ENCODE measurements at places on chromosomes 6 and 20.

DNA sequence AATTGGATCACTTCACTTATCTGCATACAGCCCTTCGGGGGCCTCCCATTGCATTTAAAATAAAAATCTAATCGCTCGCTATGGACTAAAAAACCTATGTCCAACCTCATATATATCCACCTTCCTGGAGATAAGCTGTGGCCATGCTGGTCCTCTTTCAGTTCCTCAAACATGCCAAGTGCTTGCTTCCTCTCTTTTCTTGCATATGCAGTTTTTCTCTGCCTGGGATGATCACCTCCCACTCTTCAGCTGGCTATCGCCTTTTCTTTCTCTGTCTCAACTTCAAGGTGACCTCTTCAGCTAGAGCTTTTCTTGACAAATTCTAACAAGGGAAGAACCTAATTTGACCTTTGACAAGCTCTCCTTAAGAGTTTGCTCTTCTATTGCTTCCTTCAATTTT is 5.6 kb upstream of the TFB1M start:
- no peak overlapping the region for H3K4me3 ChIP-seq
- no peaks in the 10 kb centered on the region for H3K4me1 ChIP-seq
- no peaks in the 10 kb centered on the region for H3K36me3 ChIP-seq

DNA sequence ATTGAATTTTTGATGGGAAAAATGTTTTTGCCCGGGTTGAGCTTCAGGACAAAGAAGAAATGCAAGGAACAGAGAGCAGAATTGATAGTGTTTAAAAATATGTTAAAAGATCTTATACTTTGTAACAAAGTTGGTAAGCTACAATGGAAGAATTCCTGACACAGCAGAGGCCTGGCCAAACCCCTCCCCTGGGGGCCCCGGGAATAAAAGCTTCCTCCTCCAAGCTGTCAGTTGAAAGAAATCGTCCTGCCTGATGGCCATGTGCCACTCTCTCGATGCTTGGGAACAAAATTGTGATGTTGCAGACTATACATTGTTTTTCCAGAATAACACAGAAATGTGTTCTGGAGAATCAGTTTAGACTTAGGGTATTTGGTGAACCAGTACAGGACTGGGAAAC is 14.2 kb upstream of the TOX2 start:
- H3K4me3 ChIP-seq, result no peak overlapping the region
- H3K27me3 ChIP-seq, result no peaks in the 10 kb centered on the region
- no peaks in the 10 kb centered on the region for H3K4me1 ChIP-seq
- H3K27ac ChIP-seq, result no peak overlapping the region

DNA sequence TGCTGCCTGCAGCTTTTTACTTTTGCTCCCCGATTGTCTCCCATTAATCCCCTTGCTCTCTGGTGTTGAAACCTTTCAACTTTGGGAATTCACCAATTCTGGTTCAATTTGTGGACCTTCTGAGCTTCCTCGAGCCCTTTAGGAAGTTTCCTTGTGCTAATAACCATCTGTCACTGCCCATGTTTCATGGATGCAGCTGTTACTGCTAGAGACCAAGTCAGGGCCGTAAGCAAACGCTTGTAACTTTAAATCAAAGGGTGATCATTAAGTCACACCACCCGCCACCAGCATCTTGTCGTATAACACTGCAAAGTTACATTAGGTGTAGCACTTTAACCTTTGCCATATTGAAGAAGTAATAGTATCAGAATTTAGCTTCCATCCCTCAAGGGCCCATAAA is 268.3 kb upstream of the SASH1 start:
- H3K27me3 ChIP-seq, result no peaks in the 10 kb centered on the region
- H3K4me3 ChIP-seq, result no peak overlapping the region
- H3K27ac ChIP-seq, result no peak overlapping the region
- H3K4me1 ChIP-seq, result no peaks in the 10 kb centered on the region
- H3K36me3 ChIP-seq, result no peaks in the 10 kb centered on the region
- DNase-seq, result no peak

DNA sequence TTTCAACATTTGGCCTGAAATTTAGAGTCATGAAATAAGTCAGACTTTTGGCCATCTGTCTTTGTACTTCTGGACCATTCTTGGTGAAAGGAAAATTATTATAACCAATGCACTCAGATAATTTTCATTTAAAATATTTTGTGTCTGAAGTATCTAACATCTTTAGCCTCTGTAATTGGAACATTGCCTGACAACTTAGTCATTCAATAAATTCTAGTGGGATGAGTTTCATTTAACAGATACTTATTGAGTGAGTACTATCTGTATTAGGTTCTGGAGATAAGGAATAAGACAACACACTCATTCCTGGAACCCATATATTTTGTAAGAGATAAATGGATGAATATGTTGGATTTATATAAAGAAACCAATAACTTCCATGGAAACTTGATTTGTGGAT is 536.0 kb downstream of the BCKDHB start:
- no peaks in the 10 kb centered on the region for H3K4me1 ChIP-seq
- no peak overlapping the region for H3K27ac ChIP-seq
- H3K36me3 ChIP-seq, result no peaks in the 10 kb centered on the region
- H3K4me3 ChIP-seq, result no peak overlapping the region
- no peak for DNase-seq

- no peaks in the 10 kb centered on the region for H3K27me3 ChIP-seq
- no peaks in the 10 kb centered on the region for H3K4me1 ChIP-seq
- no peak for DNase-seq
- H3K4me3 ChIP-seq, result peak overlapping the region; percentile 75
- no peak overlapping the region for H3K27ac ChIP-seq
Observed at GRCh38 chr6:100877851-100878250, 3.3 kb downstream of the ASCC3 start.

GRCh38 chr6:32941214-32941768 is 463 bp upstream of the HLA-DMB start:
- DNase-seq, result no peak
- no peak overlapping the region for H3K4me3 ChIP-seq
- peaks cover 3% of the 10 kb centered on the region for H3K4me1 ChIP-seq

GRCh38 chr6:36020154-36020553 is 4.3 kb downstream of the SLC26A8 start:
- DNase-seq, result no peak
- H3K4me3 ChIP-seq, result no peak overlapping the region

- H3K27me3 ChIP-seq, result no peaks in the 10 kb centered on the region
- H3K4me3 ChIP-seq, result no peak overlapping the region
- H3K36me3 ChIP-seq, result peaks cover 22% of the 10 kb centered on the region
- no peak for DNase-seq
- H3K4me1 ChIP-seq, result no peaks in the 10 kb centered on the region
Observed at GRCh38 chr6:84123186-84123585, 89.6 kb downstream of the MRAP2 start.

- no peak for DNase-seq
- no peaks in the 10 kb centered on the region for H3K4me1 ChIP-seq
- H3K27me3 ChIP-seq, result no peaks in the 10 kb centered on the region
- no peaks in the 10 kb centered on the region for H3K36me3 ChIP-seq
- H3K4me3 ChIP-seq, result no peak overlapping the region
Observed at GRCh38 chr6:113731541-113731940, 125.6 kb upstream of the MARCKS start.

DNA sequence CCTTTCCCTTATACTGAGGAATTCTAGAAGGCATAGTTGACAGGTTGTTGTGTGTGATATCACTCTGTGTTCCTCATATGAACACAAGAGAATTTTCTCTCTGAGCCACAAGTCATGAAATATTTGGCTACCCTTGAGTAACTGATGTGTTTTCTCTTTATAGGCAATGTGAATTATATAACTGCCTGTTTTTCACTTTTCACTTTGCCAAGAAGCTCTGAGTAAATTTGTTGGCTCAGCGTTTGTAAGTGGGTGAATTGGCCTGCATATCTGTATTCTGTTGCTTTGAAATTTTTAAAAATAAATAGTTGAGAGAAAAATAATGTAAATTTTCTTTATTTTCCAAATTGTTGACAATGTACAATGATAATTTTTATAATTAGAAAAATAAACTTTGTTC is 5.2 kb upstream of the BTBD9 start:
- peaks cover 6% of the 10 kb centered on the region for H3K4me1 ChIP-seq
- no peak for DNase-seq
- H3K4me3 ChIP-seq, result no peak overlapping the region
- H3K27me3 ChIP-seq, result no peaks in the 10 kb centered on the region
- no peak overlapping the region for H3K27ac ChIP-seq
- no peaks in the 10 kb centered on the region for H3K36me3 ChIP-seq

GRCh38 chr6:140069576-140069975 is 695.1 kb upstream of the CITED2 start:
- no peaks in the 10 kb centered on the region for H3K4me1 ChIP-seq
- no peaks in the 10 kb centered on the region for H3K36me3 ChIP-seq
- no peaks in the 10 kb centered on the region for H3K27me3 ChIP-seq
- H3K27ac ChIP-seq, result no peak overlapping the region
- DNase-seq, result no peak

DNA sequence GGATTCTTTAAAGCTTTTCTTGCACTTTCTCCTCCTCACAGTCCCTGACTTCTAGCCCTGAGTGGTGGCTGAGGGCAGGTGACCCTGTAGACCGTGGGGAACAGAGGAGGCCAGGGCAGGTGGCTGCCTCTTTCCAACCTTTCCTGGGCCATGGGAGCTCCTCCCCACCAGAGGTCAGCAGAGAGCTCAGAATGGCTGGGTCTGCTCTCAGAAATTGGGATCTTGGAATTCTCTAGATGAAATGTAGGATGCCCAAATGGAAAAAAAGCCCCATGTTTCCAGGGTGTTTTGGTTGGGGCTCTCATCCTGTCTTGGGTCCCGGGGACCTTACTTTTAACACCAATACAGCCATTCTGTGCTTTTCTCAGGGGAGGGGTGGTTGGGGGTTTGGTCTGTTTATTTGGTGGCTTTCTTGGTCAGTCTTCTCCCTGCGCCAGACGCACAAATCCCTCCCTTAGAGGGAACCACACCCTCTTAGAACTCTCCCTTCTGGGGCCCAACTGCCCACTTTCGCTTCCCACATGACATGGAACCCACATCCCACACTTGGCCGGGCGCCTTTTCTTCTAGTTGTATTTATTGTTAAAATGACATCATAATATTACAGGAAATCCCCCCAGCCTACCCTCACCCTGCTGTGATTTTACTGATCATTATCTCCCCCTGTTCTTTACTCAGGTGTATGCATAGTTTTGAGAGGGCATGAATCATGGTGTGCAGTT is 17.9 kb downstream of the GNAS start:
- H3K4me3 ChIP-seq, result no peak overlapping the region
- DNase-seq, result peak; percentile 84
- no peaks in the 10 kb centered on the region for H3K27me3 ChIP-seq

- H3K27me3 ChIP-seq, result no peaks in the 10 kb centered on the region
- no peaks in the 10 kb centered on the region for H3K36me3 ChIP-seq
- no peaks in the 10 kb centered on the region for H3K4me1 ChIP-seq
- no peak overlapping the region for H3K27ac ChIP-seq
- DNase-seq, result no peak
Observed at GRCh38 chr6:169370666-169371343, 117.2 kb upstream of the THBS2 start.

- no peak overlapping the region for H3K27ac ChIP-seq
- no peaks in the 10 kb centered on the region for H3K4me1 ChIP-seq
- H3K4me3 ChIP-seq, result no peak overlapping the region
- H3K36me3 ChIP-seq, result no peaks in the 10 kb centered on the region
Observed at GRCh38 chr6:98027898-98028297, 744.9 kb upstream of the MMS22L start.

- no peaks in the 10 kb centered on the region for H3K36me3 ChIP-seq
- DNase-seq, result no peak
- H3K4me1 ChIP-seq, result no peaks in the 10 kb centered on the region
- H3K27me3 ChIP-seq, result no peaks in the 10 kb centered on the region
Observed at GRCh38 chr6:163776906-163777686, 362.6 kb downstream of the QKI start.

DNA sequence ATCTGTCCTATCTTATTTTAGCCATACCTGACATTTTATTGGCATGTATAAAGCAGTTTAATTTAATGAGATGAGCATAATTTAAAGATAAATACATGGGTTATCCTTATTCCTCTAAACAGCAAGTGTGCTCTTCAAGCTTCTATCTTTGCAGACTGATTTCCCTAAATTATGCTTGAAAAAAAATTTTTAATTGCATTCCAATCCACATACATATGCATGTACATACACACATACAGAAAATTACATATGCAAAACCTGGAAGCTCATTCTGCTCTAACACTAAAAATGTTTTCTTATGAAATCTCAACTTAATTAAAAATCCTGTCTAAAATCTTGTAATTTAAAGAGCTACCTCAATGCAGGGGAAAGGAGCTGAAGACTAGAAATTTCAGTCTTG is 35.3 kb downstream of the FKBP1C start:
- H3K27me3 ChIP-seq, result no peaks in the 10 kb centered on the region
- no peaks in the 10 kb centered on the region for H3K36me3 ChIP-seq
- no peak overlapping the region for H3K4me3 ChIP-seq
- no peaks in the 10 kb centered on the region for H3K4me1 ChIP-seq

GRCh38 chr6:87723170-87724078 is 21.4 kb upstream of the AKIRIN2 start:
- H3K27ac ChIP-seq, result no peak overlapping the region
- H3K4me1 ChIP-seq, result peaks cover 8% of the 10 kb centered on the region
- H3K4me3 ChIP-seq, result no peak overlapping the region

GRCh38 chr6:16006681-16007080 is 122.2 kb upstream of the MYLIP start:
- H3K4me3 ChIP-seq, result no peak overlapping the region
- H3K27ac ChIP-seq, result no peak overlapping the region
- H3K36me3 ChIP-seq, result no peaks in the 10 kb centered on the region
- H3K4me1 ChIP-seq, result no peaks in the 10 kb centered on the region
- DNase-seq, result no peak
